ENCODE measurements at places on chromosomes 12 and 14. TPM values are rescaled to one million over a fixed set of nuclear protein-coding genes. Genes with fewer than 3 reads are reported as not detected.

DNA sequence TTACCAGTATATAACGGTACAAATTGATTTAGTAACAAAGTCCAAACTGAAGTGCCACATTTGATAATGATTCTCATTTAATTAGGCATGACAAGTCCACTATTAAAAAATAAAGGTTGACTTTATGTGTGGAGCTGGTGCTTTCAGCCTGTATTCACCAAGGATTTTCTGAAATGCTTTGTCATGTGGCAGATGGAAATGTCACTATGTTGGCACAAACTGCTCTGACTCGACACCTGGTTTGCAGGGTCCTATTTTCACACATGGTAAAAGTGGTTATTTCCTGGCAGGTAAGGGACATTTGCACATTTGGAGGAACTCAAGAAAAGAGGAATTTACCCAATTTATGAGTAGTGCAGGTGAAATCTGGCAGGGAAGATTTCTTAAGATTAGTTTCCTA lies 572.6 kb upstream of the MDGA2 start:
- H3K27me3 ChIP-seq, result no peaks in the 10 kb centered on the region

SLC22A17 gene
- 2.6 TPM for total RNA-seq

GRCh38 chr12:77372026-77372425 lies 306.7 kb upstream of the E2F7 start:
- H3K27me3 ChIP-seq, result no peaks in the 10 kb centered on the region
- no peak overlapping the region for H3K4me3 ChIP-seq
- DNase-seq, result no peak
- H3K27ac ChIP-seq, result no peak overlapping the region

GRCh38 chr14:100664841-100665510 lies 61.7 kb upstream of the DLK1 start:
- no peak overlapping the region for H3K27ac ChIP-seq
- no peaks in the 10 kb centered on the region for H3K27me3 ChIP-seq
- DNase-seq, result no peak

DNA sequence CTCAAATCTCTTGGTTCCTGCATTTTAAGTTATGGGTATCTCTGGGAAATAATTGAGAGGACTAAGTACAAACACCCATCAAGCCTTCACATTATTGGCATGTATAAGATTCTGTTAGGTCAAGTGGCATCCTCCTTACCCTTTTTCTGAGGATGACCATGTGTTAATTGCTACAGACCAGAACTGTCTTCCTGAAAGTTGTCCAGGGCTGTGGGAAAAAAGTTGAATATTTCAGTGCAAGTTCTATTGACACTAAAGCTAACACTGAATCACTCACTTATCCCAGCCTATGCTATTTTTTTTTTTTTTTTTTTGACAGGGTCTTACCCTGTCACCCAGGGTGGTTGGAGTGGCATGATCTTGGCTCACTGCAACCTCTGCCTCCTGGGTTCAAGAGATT lies 130.1 kb upstream of the HIF1A start:
- no peak overlapping the region for H3K27ac ChIP-seq
- H3K27me3 ChIP-seq, result no peaks in the 10 kb centered on the region
- H3K4me3 ChIP-seq, result no peak overlapping the region
- no peaks in the 10 kb centered on the region for H3K36me3 ChIP-seq
- no peak for DNase-seq

DNA sequence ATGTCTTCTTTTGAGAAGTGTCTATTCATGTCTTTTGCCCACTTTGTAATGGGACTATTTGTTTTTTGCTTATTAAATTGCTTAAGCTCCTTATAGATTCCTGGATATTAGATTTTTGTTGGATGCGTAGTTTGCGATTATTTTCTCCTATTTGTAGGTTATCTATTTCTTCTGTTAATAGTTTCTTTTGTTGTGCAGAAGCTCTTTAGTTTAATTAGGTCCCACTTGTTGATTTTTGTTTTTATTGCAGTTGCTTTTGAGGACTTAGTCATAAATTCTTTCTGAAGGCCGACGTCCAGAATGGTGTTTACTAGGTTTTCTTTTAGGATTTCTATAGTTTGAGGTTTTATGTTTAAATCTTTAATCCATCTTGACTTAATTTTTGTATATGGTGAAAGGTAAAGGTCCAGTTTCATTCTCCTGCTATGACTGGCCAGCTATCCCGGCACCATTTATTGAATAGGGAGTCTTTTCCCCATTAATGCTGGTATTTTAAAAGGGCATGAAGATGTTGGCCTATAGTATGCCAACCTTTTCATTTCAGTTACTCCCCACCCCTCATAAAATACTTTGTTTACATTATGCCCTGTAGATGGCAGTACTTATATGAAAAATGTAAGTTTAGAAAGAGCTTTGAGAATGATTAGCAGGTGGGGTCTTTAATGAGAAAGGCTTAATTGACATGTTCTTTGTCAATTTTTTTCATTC lies 62.9 kb upstream of the PSMA6 start:
- peaks cover 13% of the 10 kb centered on the region for H3K4me1 ChIP-seq
- no peak overlapping the region for H3K4me3 ChIP-seq
- no peak for DNase-seq
- H3K36me3 ChIP-seq, result no peaks in the 10 kb centered on the region

GRCh38 chr14:90743826-90744225 lies 72.4 kb downstream of the TTC7B start:
- no peak overlapping the region for H3K27ac ChIP-seq
- no peaks in the 10 kb centered on the region for H3K4me1 ChIP-seq
- no peaks in the 10 kb centered on the region for H3K27me3 ChIP-seq
- no peaks in the 10 kb centered on the region for H3K36me3 ChIP-seq

DNA sequence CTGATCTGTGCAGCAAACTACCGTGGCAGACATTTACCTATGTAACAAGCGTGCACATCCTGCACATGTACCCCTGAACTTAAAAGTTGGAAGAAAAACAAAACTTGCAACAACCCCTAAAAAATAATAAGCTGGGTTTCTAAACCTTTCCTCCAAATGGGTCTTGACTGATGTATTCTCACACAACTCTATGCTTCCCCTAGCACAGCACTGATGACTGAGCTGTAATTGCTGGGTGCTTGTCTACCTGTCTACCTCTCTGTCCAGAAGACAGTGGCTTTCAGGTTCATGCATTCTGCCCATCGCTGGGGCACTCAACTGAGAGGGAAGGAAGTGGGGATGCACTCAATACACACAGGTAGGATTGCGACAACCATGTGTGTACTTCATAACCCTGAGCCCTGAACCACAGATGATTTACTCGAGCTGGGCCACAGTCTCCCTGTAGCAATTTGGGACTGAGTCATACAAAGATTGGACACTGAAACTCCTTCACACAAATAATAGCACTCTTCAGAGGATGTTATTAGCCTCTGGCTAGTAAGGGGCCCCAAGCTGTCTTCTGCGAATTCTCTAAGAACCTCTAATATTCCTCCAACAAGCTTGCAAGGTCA lies 44.8 kb upstream of the TMPO start:
- DNase-seq, result no peak
- H3K36me3 ChIP-seq, result no peaks in the 10 kb centered on the region
- H3K27me3 ChIP-seq, result no peaks in the 10 kb centered on the region
- no peaks in the 10 kb centered on the region for H3K4me1 ChIP-seq
- no peak overlapping the region for H3K27ac ChIP-seq

RARG gene
- total RNA-seq, result 68.4 TPM

GRCh38 chr14:39446131-39446744 lies 14.0 kb upstream of the FBXO33 start:
- H3K4me3 ChIP-seq, result no peak overlapping the region
- no peaks in the 10 kb centered on the region for H3K36me3 ChIP-seq
- no peak for DNase-seq
- no peaks in the 10 kb centered on the region for H3K4me1 ChIP-seq
- H3K27ac ChIP-seq, result no peak overlapping the region

DNA sequence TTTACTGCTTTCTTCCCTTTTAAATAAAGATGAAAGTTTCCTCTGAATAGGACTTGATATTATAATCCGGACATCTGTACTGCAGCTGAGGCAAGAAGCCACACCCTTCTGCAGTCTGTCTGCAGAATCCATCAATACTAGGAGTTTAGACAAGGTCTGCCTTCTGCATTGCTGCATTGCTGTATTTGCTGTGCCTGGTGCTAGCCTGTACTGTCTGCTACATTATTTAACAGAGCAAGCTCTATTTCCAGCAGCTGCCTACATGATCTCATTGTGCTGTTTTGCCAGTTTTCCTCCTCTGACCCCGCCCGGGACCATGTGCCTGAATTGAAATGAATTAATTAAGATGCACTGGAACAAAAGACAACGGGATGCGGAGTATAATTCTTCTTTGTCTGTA lies 1.7 kb downstream of the TUBA1A start:
- peaks cover 15% of the 10 kb centered on the region for H3K36me3 ChIP-seq
- H3K4me1 ChIP-seq, result peaks cover 18% of the 10 kb centered on the region
- peak overlapping the region; percentile 12 for H3K27ac ChIP-seq
- H3K27me3 ChIP-seq, result no peaks in the 10 kb centered on the region

KRT82 gene
- total RNA-seq, result not detected

NUDT4 gene
- total RNA-seq, result 86.9 TPM

- H3K36me3 ChIP-seq, result no peaks in the 10 kb centered on the region
- DNase-seq, result no peak
- no peak overlapping the region for H3K27ac ChIP-seq
- no peak overlapping the region for H3K4me3 ChIP-seq
- peaks cover 6% of the 10 kb centered on the region for H3K4me1 ChIP-seq
These were observed 9.1 kb downstream of the ULK1 start for GRCh38 chr12:131903270-131904255.

ANKS1B gene
- 0.39 TPM for total RNA-seq

DNA sequence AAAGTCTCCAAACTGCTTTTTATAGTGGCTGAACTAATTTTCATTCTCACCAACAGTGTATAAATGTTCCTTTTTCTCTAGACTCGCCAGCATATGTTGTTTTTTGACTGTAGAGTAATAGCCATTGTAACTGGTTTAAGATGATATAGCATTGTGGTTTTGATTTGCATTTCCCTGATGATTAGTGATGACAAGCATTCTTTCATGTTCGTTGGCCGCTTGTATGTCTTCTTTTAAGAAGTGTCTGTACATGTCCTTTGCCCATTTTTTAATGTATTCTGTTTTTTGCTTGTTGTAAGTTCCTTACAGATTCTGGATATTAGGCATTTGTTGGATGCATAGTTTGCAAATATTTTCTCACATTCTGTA lies 404.9 kb downstream of the FLRT2 start:
- DNase-seq, result no peak
- H3K4me3 ChIP-seq, result peak overlapping the region; percentile 91
- peaks cover 13% of the 10 kb centered on the region for H3K4me1 ChIP-seq

DNA sequence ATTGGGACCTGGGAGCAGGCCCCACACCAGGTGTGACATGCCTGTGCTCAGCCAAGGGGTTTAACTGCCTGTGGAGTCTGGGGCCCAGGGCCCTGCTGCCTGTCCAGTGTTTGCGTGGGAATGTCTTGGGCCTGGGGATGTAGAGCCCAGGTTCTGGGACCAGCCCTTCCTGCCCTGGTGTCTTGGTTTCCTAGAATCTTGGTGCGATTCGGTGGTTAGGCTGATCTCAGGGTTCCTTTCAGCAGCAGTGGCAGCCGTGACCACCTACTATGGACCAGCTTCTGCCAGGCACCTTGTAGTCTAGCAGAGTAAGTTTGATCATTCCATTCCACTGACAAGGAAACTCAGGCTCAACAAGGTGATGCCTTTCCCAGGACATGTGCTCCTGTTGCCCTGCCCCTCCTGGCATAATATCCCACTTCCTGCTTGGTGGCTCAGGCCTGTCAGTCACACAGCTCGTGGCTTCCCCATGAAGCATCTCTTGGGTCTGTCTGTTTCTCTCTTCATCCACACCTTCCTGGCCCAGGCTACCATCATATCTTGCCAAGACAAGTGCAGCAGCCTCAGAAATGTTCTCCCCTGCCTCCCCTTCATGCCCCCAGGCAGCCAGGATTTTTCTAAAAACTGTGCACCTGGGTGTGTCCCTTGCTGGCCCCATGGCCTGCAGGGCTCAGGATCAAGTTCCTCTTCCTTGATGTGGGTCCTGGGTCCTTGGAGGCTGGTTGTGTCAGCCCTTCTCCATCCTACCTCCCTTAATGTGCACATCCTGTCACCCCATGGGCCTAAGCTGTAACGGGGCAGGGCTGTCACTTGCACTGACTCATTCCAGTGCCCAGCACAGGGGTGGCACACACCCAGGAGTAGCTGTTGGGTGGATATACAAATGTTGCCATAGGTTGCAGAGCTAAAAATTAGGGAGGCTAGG lies 101.6 kb downstream of the SLC25A47 start:
- no peaks in the 10 kb centered on the region for H3K36me3 ChIP-seq
- no peak for DNase-seq
- peaks cover 6% of the 10 kb centered on the region for H3K4me1 ChIP-seq
- no peak overlapping the region for H3K27ac ChIP-seq
- H3K4me3 ChIP-seq, result no peak overlapping the region
- H3K27me3 ChIP-seq, result no peaks in the 10 kb centered on the region

RNASE7 gene
- total RNA-seq, result not detected

OTOGL gene
- not detected for total RNA-seq

DNA sequence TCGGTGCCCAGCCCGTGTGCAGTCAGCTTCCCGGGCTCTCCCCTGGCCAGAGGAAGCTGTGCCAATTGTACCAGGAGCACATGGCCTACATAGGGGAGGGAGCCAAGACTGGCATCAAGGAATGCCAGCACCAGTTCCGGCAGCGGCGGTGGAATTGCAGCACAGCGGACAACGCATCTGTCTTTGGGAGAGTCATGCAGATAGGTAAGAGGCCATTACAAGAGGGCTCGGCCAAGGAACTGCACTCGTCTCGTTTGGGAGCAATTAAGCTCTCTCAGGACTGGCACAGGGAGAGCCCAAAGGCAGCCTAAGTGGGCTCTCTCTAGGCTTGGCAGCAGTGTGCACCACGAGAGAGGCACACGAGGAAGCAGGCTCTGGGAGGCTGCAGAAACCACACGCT lies 3.7 kb downstream of the WNT5B start:
- no peak overlapping the region for H3K4me3 ChIP-seq
- H3K36me3 ChIP-seq, result no peaks in the 10 kb centered on the region
- H3K27ac ChIP-seq, result no peak overlapping the region

GRCh38 chr14:102504328-102504999 lies 5.1 kb downstream of the ANKRD9 start:
- no peaks in the 10 kb centered on the region for H3K36me3 ChIP-seq
- H3K4me3 ChIP-seq, result no peak overlapping the region
- no peaks in the 10 kb centered on the region for H3K4me1 ChIP-seq
- DNase-seq, result no peak
- no peak overlapping the region for H3K27ac ChIP-seq

GRCh38 chr14:51430079-51430478 lies 190.0 kb downstream of the TMX1 start:
- no peak overlapping the region for H3K27ac ChIP-seq
- no peak overlapping the region for H3K4me3 ChIP-seq
- H3K36me3 ChIP-seq, result no peaks in the 10 kb centered on the region

GRCh38 chr14:93935213-93935612 lies 8.1 kb downstream of the FAM181A start:
- no peak overlapping the region for H3K4me3 ChIP-seq
- no peak for DNase-seq
- no peaks in the 10 kb centered on the region for H3K4me1 ChIP-seq
- no peaks in the 10 kb centered on the region for H3K27me3 ChIP-seq
- H3K36me3 ChIP-seq, result no peaks in the 10 kb centered on the region

DNA sequence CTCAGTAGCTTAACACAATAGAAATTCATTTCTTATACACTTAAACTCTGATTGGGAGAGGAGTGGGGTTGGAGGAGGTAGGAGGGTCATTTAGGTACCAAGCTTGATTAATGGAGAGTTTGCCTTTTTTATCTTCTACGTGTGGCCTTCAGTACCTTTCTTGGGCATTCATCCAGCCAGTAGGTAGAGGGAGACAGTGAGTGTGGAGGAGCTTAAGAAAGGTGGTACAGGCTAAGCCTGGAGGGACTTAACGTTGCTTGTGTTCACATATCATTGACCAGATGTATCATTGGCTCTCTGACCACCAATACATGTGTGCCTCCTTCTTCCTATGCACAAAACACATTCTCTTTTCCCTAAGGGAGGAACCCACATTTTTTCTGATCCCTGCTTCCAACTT lies 232.9 kb upstream of the CRY1 start:
- H3K27me3 ChIP-seq, result no peaks in the 10 kb centered on the region
- no peak for DNase-seq
- no peak overlapping the region for H3K27ac ChIP-seq
- H3K4me1 ChIP-seq, result peaks cover 52% of the 10 kb centered on the region
